Stimulated activated CD8-positive, alpha-beta memory T cell treated with anti-CD3 and anti-CD28 coated beads, Interleukin-7, amount 100 ng/mL, for 48 hours (primary cell): ENCODE measurements at places on chromosomes 1 and 21.

DNA sequence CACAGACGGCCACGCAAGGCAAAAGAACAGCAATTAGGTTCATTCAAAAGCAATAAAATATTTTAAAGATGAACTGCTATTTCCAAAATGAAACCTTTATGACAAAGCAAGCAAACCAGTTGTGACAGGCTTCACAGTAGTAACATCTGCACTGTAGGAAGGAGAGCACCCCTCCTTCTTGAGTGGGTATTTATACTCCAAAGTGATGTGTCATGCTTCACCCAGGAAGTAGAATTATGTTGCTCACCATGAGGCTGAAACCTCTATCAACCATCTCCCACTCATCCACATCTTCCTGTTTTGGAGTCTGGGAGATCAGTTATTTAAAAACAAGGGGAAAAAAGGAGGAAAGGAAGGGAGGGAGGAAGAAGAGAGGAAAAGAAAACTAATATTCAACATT, 885 bp downstream of the OR2T10 start:
- no peak for DNase-seq

- DNase-seq = no peak
These were observed 211.8 kb downstream of the TOMM20 start for GRCh38 chr1:234916840-234917239.

GRCh38 chr1:55654171-55654570, 439.0 kb upstream of the USP24 start:
- DNase-seq = no peak

GRCh38 chr1:204017032-204017431, 55.9 kb upstream of the SOX13 start:
- no peak for DNase-seq

DNA sequence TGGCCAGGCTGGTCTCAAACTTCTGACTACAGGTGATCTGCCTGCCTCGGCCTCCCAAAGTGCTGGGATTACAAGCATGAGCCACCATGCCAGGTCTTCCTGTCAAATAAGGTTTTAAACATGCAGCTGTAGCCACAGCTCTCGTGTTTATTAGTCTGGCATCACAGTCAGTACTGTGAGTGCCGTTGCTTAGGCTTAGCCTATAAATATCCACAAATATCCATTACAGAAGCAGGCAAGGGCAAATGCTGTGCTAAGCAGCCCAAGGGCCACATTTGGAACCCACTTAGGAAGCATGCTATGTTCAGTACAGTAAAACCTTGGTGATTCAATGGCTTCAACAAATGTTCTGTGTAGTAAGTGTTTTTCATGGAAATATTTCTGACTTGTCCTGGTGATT, 75.9 kb downstream of the KIF1B start:
- DNase-seq = no peak

- DNase-seq = no peak
These were observed 2.4 kb upstream of the PTGFRN start for GRCh38 chr1:116907351-116907750.

GRCh38 chr1:232179896-232180778, 449.8 kb downstream of the SIPA1L2 start:
- DNase-seq = no peak

GRCh38 chr1:219372916-219373615, 199.4 kb downstream of the LYPLAL1 start:
- DNase-seq = no peak

- DNase-seq = no peak
These were observed 148.9 kb upstream of the IGSF21 start for GRCh38 chr1:17958704-17959103.

DNA sequence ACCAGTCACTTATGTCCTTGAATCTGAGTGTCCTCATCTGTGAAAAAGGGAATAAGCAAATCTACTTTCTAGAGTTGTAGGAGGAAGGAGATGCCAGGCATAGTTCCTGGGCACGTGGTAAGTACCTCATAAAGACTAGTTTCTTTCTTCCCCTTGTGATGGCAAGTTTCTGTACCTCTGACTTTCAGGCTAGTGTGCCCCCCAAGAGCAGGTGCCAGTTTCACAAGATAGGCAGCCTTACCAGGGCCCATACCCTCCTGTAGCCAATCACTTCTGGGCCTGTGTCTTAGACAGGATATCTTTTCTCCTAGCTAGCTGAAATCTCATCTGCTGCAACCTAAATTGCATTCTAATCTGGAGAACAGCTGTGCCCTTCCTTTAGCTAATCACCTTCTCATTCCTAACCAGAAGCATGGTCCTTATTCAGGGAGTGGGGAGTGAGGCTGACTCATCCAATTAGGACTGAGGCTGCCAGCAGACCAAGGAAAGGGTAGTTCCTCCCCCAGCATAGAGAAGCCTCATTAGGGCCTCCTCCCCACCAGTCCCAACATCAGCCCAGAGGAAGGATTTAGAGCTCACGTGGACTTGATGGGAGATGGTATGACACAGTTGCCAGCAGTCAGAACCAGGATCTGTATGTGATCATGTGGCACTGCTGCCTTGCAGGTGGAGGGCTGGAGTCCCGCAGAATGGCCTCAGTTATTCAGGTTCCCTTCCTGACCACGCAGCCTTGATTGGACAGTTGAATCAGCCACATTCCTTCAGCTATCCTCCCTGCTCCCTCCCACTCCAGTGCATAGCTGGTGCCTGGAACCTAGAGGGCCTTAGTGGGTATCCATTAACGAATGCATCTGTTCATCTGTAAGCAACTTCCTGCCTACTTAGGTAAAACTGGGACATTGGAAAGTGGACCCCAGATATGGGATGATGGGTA, 7.9 kb downstream of the KLHDC8A start:
- DNase-seq = no peak

GRCh38 chr1:219422811-219423598, 189.9 kb downstream of the ZC3H11B start:
- DNase-seq = no peak
